ENCODE measurements at places on chromosomes 7 and 10.

- DNase-seq = no peak
These were observed 7.0 kb downstream of the REEP3 start for GRCh38 chr10:63528084-63528744.

DNA sequence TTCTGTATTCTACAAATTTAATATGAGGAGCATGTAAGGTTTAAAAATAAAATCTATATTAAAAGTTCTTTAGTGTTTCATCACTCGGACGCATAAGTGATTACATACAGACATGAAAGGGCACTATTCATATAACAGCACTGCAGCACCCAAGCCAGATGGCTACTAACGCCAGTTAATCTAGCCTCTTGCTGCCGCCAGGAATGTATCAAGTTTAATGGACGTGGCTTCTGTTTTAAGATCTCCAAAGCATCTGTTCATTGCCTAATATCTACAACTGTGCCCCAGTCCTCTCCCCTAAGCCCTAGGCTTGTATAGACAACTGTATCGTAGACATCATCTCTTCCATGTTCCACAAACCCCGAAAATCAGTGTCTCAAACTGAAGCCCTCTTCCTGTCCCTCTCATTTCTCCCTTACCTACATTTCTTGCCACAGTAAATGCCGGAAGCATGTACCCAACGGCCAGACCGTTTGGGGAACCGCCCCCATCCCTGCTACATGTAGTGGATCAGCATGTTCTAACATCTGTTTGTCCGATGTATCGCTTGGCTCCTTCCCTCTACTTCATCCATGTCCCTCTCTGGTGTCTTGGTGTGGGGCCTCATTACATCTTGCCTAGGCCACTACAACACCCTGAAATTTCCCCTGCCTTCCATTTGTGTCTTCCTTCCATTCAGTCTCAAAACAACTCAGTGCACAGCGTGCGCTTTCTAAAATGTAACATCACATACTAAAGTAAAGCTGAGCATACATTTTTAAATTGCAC is 147.5 kb upstream of the RSU1 start:
- DNase-seq = no peak

- no peak for DNase-seq
These were observed 3.8 kb downstream of the CDK6 start for GRCh38 chr7:92832534-92833023.

GRCh38 chr7:119868387-119868786 is 404.6 kb upstream of the KCND2 start:
- DNase-seq = no peak

DNA sequence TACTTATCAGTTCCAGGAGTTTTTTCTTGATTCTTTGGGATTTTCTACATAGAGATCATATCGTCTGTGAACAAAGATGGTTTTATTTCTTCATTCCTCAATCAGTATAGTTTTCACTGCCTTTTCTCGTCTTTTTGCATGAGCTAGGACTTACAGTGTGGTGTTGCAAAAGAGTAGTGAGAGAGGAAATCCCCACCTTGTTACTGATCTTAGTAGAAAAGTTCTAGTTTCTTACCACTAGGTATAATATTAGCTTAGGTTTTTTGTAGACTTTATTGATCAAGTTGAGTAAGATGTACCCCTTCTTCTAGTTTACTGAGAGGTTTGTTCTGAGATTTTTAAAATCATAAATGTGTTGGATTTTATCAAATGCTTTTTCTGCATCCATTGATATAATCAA is 123.3 kb downstream of the TMEM26 start:
- DNase-seq = no peak

- no peak for DNase-seq
These were observed 134.8 kb downstream of the PDE1C start for GRCh38 chr7:31935124-31936054.
